SK-N-SH (cell line): ENCODE measurements at places on chromosomes 12 and 14. TPM values are rescaled to one million over a fixed set of nuclear protein-coding genes. Genes with fewer than 3 reads are reported as not detected.

DNA sequence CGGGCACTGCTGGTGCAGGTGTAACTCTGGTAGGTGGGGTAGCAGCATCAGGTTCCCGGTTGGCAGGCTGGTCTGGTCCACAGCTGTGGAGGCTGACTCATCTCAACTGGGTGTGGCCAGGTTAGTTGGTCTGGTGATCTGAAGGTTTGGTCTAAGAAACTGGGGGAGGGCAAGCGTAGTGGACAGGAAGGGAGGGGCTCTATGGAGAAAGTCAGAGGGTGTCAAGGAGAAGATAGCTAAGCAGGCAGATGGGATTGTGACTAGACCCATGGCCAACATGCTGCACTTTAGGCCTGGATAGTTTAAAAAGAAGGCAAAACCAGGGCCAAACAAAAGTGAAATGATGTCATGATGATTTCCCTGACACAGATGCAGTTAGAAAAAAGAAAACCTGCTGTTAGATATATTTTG is 7.9 kb downstream of the TRIM9 start:
- no peak overlapping the region for H3K27ac ChIP-seq
- H3K4me1 ChIP-seq: peaks cover 3% of the 10 kb centered on the region
- no peak for DNase-seq

- no peak overlapping the region for H3K4me3 ChIP-seq
- no peaks in the 10 kb centered on the region for H3K27me3 ChIP-seq
- no peak overlapping the region for H3K27ac ChIP-seq
- no peak for DNase-seq
- H3K4me1 ChIP-seq: no peaks in the 10 kb centered on the region
Observed at GRCh38 chr12:29131539-29131938, 17.5 kb upstream of the FAR2 start.

GRCh38 chr14:20215196-20215595 is 8.3 kb upstream of the OR11H6 start:
- no peaks in the 10 kb centered on the region for H3K36me3 ChIP-seq
- DNase-seq: no peak
- no peak overlapping the region for H3K27ac ChIP-seq
- H3K4me3 ChIP-seq: no peak overlapping the region
- H3K4me1 ChIP-seq: no peaks in the 10 kb centered on the region
- H3K27me3 ChIP-seq: peaks cover 24% of the 10 kb centered on the region; the same call in 1 of the 2 replicates

GRCh38 chr12:13942826-13943225 is 38.6 kb downstream of the GRIN2B start:
- H3K27ac ChIP-seq: no peak overlapping the region

- H3K36me3 ChIP-seq: no peaks in the 10 kb centered on the region
- no peak overlapping the region for H3K4me3 ChIP-seq
- H3K27me3 ChIP-seq: no peaks in the 10 kb centered on the region
- no peaks in the 10 kb centered on the region for H3K4me1 ChIP-seq
Observed at GRCh38 chr14:74077401-74077800, 6.9 kb downstream of the ALDH6A1 start.

The BATF gene
- polyA plus RNA-seq: not detected in 2 replicates

The STAC3 gene
- 0.63 and 0.76 TPM in 2 replicates for polyA plus RNA-seq
